Parietal lobe (tissue), 2 donors: ENCODE measurements at places on chromosomes 6 and 20. TPM values are rescaled to one million over a fixed set of nuclear protein-coding genes. Genes with fewer than 3 reads are reported as not detected.

The HDAC2 gene
- total RNA-seq, result 209 TPM

The JARID2 gene
- total RNA-seq, result 23.2 TPM

The TPX2 gene
- 11.0 TPM for total RNA-seq

The OPRL1 gene
- total RNA-seq, result 11.0 TPM

The LY86 gene
- total RNA-seq, result 1.3 TPM

The CARMIL1 gene
- 34.7 TPM for total RNA-seq

The KHDC1 gene
- 5.6 TPM for total RNA-seq

The RPS10 gene
- total RNA-seq, result 746 TPM

The BTN3A1 gene
- total RNA-seq, result 28.5 TPM

The RALGAPB gene
- total RNA-seq, result 85.1 TPM
